ENCODE measurements at places on chromosomes 3 and 15.

DNA sequence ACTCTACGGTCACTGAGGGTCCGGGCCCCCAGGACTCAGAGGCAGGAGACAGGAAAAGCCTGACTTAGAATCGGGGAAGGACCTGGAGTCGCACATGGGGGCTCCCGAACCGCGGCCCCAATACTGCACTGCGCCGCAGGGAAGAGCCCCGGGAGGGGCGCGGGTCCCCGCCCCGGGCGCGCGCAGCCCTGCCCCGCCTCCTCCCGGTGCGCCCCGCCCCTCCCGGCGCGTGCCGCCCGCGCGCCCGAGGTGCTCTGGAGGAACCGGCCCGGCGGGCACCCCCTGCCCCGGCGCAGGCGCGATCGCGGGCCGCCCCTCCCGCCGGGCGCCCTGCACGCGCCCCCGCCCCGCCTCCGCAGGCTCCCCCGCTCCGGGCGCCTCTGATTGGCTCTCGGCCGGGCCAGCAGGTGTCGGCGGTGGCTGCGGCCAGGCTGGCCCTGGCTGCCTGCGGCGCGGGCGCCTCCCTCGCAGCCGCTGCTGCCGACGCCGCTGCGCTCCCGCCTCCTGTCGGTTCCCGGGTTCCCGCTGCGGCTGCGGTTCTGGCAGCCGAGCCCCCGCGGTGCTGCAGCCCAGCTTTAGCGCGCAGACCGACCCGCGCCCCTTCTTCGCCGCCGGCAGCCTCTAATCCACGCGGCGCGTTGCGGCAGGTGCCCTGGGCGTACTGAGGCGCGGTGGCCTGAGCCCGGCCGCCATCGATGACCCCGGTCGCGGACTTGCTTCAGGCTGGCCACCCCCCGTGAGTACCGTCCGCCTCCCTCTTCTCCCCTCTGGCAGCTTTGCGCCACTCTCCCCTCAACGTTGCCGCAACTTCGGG lies at the start of gene MYRIP:
MYRIP (plus strand) TSS at position 429 of the 814 bp plus-strand sequence. CDS start 91,208 bp downstream, outside the sequence.
- peak; percentile 7 for DNase-seq

GRCh38 chr15:85749261-85750151 lies 45.2 kb downstream of the KLHL25 start:
- peak; percentile 52 for DNase-seq

DNA sequence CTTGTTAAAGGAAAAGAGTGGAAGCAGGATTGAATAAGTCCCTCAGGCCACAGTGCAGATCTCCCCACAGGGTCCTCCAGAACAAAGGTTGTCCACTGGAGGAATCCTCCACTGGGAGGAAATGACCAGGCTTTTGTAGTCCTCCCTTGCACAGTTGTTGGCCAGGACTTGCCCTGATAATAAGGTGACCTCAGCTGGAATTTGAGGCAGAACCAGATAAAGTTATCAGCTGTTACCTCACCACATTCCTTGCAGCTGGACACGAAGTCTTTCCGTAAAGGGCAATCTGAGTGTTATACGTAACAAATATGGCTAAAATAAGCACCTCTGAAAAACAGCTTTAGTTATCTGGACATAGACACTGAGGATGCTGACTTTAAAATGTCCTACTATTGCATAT lies 83.5 kb upstream of the NAALADL2 start:
- peak; percentile 91 for DNase-seq

GRCh38 chr3:189685860-189686259 lies 54.7 kb downstream of the TP63 start:
- peak; percentile 85 for DNase-seq
